ENCODE measurements at places on chromosomes 5 and 9. TPM values are rescaled to one million over a fixed set of nuclear protein-coding genes. Genes with fewer than 3 reads are reported as not detected.

- H3K4me3 ChIP-seq = no peak overlapping the region
- H3K27me3 ChIP-seq = no peaks in the 10 kb centered on the region
- H3K4me1 ChIP-seq = no peaks in the 10 kb centered on the region
- no peak overlapping the region for H3K27ac ChIP-seq
- no peak for DNase-seq
- no peaks in the 10 kb centered on the region for H3K36me3 ChIP-seq
Measured at GRCh38 chr5:8053270-8053669, 184.3 kb downstream of the MTRR start.

DNA sequence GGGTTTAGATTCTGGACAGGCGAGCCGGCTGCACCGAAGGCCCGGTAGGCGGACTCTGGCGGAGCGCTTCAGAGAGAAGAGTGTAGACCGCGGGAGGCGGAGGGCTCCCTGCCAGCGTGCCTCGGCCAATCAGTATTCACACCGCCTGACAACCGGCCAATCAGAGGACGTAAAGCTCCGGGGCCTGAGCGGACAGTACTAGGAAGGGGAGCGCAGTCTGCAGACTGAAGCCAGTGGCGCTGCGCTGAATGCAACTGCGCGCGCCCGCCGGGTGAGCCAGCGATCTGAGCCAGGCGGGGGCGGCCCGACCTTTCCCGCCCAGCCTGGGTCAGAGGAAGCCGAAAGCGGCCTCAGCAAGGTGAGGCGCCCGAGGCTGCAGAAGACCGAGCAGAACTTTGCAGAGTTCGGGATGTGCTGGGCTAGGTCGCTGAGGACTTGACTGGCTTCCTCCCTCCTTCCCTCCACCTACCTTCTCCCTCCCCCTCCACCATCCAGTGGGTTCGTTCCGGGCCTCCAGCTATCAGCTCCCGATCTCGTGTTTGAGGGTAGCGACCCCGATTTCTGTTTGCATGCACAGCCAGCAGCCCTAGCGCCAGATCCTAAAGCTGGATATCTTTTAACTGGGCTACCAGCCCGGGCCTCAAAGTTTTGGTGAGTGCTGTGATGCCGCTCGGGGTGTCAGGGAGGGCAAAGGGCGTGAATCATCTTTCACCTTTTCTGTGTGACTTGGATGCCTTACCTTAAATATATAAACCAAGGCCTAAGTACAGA, at the start of gene DMRT2:
Gene DMRT2 (plus strand): TSS at position 233 of the 771 bp plus-strand sequence. CDS start 1,257 bp downstream, outside the sequence.
- peaks cover 97% of the 10 kb centered on the region for H3K27me3 ChIP-seq
- H3K4me1 ChIP-seq = peaks cover 4% of the 10 kb centered on the region
- peak; percentile 73 for DNase-seq
- H3K4me3 ChIP-seq = no peak within 1 kb of the TSS
- H3K27ac ChIP-seq = no peak within 1 kb of the TSS

- no peak for DNase-seq
- H3K4me3 ChIP-seq = no peak overlapping the region
- H3K36me3 ChIP-seq = no peaks in the 10 kb centered on the region
- H3K27ac ChIP-seq = no peak overlapping the region
- H3K4me1 ChIP-seq = no peaks in the 10 kb centered on the region
Measured at GRCh38 chr5:135833961-135834638, 363 bp upstream of the SLC25A48 start.

DNA sequence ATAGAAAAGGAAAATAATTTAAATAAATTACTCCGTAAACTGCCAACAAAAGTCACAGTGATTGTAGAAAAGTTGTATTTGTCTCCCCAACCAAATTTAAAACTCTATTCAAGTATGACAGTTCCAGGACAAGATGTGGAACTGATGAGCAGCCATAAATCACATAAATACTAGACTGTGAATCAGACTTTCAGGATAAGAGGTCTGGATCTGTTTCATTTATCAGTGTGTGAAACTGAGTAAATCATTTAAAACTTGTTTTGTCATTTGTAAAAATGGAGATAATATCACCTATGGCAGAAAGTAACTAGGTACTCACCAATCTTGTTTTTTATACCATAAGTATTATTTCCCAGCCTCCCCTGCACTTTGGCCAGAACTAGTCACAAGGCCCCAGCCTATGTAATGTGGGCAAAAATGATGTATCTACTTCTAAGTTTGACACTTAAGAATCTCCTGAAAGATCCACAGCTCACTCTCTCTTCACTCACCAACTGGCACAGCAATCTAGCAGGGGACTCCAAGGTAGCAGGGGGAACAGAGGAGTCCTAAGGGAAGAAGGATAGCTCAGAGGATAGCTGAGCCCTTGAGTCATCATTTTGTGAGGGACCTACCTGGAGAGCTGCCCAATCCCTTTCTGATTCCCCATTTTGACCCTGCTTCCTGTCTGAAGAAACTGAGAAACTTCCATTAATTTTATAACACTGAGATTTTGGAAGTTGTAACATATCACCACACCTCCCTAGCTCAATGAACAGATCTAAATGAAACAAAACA, 31.6 kb downstream of the TMEM161B start:
- H3K4me3 ChIP-seq = no peak overlapping the region
- H3K27ac ChIP-seq = no peak overlapping the region
- no peaks in the 10 kb centered on the region for H3K4me1 ChIP-seq
- no peaks in the 10 kb centered on the region for H3K27me3 ChIP-seq

DNA sequence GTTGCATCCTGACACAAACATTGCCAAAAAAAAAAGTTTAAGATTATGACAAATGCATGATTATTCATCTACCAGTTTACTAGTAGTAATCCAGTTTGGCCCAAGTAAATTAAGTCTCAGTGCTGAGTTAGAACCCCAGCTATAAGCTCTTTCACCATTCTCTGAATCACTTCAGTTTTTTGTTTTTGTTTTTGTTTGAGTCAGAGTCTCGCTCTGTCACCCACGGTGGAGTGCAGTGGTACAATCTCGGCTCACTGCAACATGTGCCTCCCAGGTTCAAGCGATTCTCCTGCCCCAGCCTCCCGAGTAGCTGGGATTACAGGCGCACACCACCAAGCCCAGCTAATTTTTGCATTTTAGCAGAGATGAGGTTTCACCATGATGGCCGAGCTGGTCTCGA, 1.5 kb upstream of the PCYOX1L start:
- peaks cover 25% of the 10 kb centered on the region for H3K36me3 ChIP-seq
- peaks cover 7% of the 10 kb centered on the region for H3K4me1 ChIP-seq
- H3K27ac ChIP-seq = no peak overlapping the region
- H3K4me3 ChIP-seq = no peak overlapping the region
- DNase-seq = no peak
- no peaks in the 10 kb centered on the region for H3K27me3 ChIP-seq

- no peak overlapping the region for H3K4me3 ChIP-seq
- H3K4me1 ChIP-seq = no peaks in the 10 kb centered on the region
- DNase-seq = no peak
- no peaks in the 10 kb centered on the region for H3K27me3 ChIP-seq
- no peak overlapping the region for H3K27ac ChIP-seq
- H3K36me3 ChIP-seq = no peaks in the 10 kb centered on the region
Measured at GRCh38 chr5:39186289-39186688, 33.1 kb downstream of the FYB1 start.

- H3K4me1 ChIP-seq = no peaks in the 10 kb centered on the region
- no peak overlapping the region for H3K4me3 ChIP-seq
- peaks cover 43% of the 10 kb centered on the region for H3K27me3 ChIP-seq
- no peaks in the 10 kb centered on the region for H3K36me3 ChIP-seq
- H3K27ac ChIP-seq = no peak overlapping the region
- no peak for DNase-seq
Measured at GRCh38 chr9:97860451-97861147, 7.6 kb downstream of the FOXE1 start.

DNA sequence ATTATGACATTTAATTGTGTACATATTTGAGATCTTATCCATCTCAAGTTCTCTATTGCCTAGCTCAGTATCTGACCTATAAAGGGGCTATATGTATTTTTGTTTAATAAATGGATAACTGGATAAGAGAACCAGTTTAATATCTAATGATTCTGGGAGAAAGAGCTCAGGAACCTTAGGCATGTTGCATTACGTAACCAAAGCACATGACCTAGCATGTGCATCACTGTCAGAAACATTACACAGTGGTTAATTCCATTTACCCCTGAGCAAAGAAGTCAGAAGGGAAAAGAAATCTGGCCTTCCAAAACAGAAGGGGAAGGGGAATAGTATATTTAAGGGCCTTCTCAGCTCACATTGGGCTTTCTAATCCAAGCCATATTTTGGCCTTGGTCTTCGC, 12.3 kb downstream of the PAPPA start:
- H3K4me1 ChIP-seq = no peaks in the 10 kb centered on the region
- H3K4me3 ChIP-seq = no peak overlapping the region
- H3K27me3 ChIP-seq = no peaks in the 10 kb centered on the region

- no peaks in the 10 kb centered on the region for H3K36me3 ChIP-seq
- peaks cover 6% of the 10 kb centered on the region for H3K4me1 ChIP-seq
- no peaks in the 10 kb centered on the region for H3K27me3 ChIP-seq
- no peak for DNase-seq
- H3K27ac ChIP-seq = no peak overlapping the region
- no peak overlapping the region for H3K4me3 ChIP-seq
Measured at GRCh38 chr9:89853161-89853560, 248.3 kb downstream of the GADD45G start.

DNA sequence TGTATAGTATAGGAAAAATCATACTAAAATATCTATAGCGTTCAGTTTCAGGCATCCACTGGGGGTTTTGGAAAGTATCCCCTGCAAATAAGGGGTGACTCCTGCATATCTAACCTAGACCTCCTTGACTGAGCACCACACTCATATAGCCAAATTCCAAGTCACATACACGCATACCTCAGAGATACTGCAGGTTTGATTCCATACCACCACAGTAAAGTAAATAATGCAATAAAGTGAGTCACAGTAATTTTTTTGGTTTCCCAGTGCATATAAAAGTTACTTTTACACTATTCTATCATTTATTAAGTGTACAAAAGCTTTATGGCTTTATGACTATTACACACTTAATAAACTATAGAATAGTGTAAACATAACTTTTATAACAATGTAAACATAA, 151.3 kb downstream of the CCDC192 start:
- H3K27ac ChIP-seq = no peak overlapping the region
- no peak overlapping the region for H3K4me3 ChIP-seq
- no peaks in the 10 kb centered on the region for H3K27me3 ChIP-seq
- peaks cover 4% of the 10 kb centered on the region for H3K4me1 ChIP-seq

DNA sequence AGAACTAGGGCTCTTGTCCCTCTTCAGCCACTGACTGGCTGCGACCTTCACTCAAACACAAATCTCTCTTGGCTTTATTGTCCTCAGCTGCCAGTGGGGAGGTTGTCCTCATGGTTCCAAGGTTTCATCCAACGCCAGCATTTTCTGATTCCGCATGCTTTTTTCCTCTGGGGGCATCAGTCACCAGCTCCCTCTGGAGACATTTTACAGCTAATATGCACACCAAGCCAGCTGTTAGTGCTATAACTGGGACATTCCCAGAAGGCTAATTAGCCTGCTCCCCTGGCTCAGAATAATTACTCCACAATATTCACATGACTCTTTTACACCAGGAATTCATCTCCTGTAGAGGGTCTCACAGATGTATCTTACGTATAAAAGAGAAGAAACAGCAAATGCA, 193.6 kb upstream of the ANKRD55 start:
- no peak overlapping the region for H3K4me3 ChIP-seq
- no peaks in the 10 kb centered on the region for H3K36me3 ChIP-seq
- DNase-seq = no peak
- H3K4me1 ChIP-seq = no peaks in the 10 kb centered on the region

GRCh38 chr5:141208478-141208877, at the start of gene PCDHB12:
TSS of gene PCDHB12 (plus strand) at chr5:141208719. CDS start at chr5:141208908, 189 bp downstream.
- H3K27ac ChIP-seq = no peak within 1 kb of the TSS
- no peaks in the 10 kb centered on the region for H3K4me1 ChIP-seq
- no peak within 1 kb of the TSS for H3K4me3 ChIP-seq
- peak; percentile 7 for DNase-seq
- peaks cover 9% of the 10 kb centered on the region for H3K27me3 ChIP-seq
- H3K36me3 ChIP-seq = no peaks in the 10 kb centered on the region

DNA sequence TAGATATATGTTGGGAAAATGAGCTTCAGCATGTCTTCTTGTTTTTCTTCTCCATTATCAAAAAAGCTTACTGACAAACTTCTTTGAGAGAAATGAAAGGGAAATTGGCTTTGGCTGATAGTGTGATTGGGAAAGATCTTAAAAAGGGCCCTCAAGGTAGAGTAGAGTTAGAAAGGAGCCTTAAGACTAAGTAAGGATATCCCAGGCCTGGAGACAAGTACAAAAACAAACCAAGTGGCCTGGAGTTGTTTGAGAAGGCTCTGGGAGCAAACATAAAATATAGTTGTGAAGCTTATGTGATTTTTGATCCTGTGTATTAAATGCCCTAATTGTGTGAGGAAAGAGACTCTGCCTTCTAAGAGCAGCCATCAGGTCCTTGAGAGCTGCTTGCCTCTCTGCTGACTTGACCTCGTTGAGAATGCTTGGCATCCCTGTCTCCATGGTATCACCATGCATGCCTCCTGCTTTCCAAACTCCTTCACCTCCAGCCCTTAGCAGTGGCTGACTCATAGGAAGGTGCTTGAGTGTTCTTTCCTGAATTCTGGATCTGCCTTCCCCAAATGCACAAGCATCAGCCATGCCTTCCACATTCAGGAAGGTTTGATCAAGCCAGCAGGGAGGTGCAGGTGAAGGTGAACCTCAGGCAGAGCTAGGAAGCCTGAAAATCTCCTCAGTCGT, 78.9 kb downstream of the SMARCA2 start:
- H3K27me3 ChIP-seq = no peaks in the 10 kb centered on the region
- DNase-seq = no peak
- H3K4me1 ChIP-seq = no peaks in the 10 kb centered on the region

GRCh38 chr5:89270901-89271300, 387.9 kb upstream of the MEF2C start:
- no peaks in the 10 kb centered on the region for H3K4me1 ChIP-seq
- no peaks in the 10 kb centered on the region for H3K36me3 ChIP-seq
- H3K27ac ChIP-seq = no peak overlapping the region
- DNase-seq = no peak

Gene CNTNAP3
- total RNA-seq = 1.2 TPM

Gene ANKRD20A1
- not detected for total RNA-seq

Gene FBXW5
- total RNA-seq = 207 TPM

Gene ERP44
- 18.3 TPM for total RNA-seq

Gene LCN12
- total RNA-seq = not detected

Gene IFNA13
- total RNA-seq = not detected

Gene ACOT12
- total RNA-seq = not detected

Gene OTP
- total RNA-seq = not detected

Data from adrenal gland (tissue), 19 donors.